ENCODE measurements at places on chromosomes 11 and 22.

DNA sequence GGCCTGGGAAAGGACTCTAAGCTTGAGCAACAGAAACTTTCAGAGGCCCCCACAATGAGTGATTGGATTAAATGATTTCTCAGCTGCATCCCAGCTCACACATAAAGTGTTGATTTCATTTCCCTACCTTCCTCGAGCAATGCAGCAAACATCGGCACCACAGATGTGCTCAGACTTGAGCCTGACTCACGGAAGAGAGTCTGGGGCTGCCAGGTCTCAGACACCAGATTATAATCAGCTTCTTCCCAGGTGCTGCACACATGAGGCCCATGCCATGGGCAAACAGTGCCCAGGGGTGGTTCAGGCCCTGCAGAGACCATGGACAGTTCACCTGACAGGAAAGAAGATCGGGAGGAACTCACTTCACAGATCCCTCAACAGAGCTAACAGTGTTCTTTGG, 226.6 kb upstream of the TENM4 start:
- no peak for DNase-seq

DNA sequence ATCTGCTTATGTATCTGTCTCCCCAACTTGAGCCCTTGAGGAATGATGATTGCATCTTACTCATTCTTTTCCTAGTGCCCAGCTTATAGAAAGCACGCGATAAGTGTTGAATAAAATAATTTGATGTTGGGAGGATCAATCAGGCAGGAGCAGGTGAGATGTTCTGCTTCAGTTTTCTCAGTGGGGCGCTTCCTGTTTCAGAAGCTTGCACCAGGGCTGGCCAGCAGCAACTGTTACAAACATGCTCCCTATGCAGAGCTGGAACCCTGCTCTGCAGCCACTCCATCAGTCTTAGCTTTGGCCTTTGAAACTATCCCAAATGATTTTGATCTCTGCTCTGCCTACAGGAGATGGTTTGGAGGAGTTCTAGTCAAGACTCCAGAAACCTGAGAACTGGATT, 3.9 kb downstream of the ENDOD1 start:
- no peak for DNase-seq

DNA sequence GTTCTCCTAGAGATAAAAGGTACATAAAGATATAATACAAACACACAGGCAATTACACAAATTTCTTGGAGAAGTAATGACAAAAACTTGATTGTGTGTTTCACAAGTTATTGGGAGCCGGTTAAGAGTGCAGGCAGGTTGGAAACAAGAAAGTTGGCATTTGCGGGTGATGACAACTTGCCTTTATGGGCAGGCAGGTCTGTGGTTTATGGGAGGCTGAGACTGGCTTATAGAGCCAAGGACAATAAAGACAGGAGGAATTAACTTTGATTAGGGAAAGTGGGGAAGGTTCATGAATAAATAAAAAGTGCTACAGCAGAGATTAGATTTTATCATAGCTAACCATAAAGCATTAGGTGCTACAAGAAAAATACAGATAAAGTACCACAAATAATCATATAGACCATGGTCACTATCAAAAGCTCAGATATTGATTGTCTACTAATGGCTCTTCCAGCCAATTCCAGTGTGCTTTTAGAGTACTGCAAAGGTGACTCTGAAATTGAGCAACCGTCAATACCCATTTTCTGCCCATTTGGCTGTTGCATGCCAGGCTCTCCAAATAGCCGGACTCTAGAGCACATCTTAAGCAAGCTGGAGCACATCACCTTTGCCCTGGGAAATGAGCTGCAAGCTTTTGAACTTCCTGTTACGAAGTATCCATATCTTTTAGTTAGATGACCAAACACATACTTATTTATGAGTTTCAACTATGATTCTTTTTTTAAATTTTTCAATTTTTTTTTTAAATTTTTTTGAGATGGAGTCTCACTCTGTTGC, 33.9 kb upstream of the GAB2 start:
- DNase-seq = no peak

DNA sequence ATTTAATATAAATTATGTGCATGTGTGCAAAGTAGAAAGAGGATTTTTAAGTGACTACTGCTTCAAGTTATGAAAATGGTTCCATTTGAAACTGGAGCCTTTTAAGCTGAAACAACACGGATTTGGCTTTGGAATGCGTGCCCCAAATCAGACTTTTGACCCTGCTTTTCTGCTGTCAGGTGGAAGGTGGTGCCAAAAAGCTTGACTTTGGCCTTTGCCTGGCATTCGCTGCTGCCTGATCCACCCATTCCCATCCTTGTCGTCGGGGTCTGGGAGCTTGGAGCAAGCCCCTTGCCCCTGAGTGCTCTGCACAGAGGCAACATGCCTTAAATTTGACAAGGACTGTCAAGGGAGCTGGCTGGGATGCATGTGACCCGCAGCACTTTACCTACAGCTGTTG, 335.3 kb upstream of the SYN3 start:
- DNase-seq = no peak

- no peak for DNase-seq
These were observed 15.8 kb downstream of the PHLDB1 start for GRCh38 chr11:118623269-118623655.

GRCh38 chr11:41579546-41579945, 120.1 kb upstream of the LRRC4C start:
- DNase-seq = no peak

DNA sequence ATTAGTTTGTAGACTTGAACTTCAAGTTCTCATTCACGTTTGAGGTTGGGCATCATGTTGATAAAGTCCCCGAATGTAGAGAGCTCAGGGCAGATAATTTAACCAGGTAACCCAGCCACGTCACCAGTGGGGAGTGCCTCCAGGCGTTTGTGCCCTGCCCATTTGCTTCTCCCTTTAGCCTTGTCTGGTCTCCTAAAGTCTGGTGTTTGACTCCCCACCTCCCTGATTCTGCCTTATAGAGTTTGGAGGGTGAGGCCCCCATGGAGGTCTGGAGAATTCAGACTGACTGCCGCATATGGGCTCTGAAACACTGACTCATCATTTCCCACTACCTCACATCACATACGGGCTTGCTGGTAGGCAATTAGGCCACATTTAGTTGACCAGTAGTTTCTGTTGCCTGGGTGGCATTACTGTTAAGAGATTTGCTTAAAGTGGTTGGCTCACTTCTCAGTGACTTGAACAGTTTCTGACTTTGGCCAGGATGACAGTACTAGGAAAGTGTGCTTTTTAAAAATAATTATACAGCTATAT, 99.3 kb upstream of the GAL start:
- DNase-seq = no peak

DNA sequence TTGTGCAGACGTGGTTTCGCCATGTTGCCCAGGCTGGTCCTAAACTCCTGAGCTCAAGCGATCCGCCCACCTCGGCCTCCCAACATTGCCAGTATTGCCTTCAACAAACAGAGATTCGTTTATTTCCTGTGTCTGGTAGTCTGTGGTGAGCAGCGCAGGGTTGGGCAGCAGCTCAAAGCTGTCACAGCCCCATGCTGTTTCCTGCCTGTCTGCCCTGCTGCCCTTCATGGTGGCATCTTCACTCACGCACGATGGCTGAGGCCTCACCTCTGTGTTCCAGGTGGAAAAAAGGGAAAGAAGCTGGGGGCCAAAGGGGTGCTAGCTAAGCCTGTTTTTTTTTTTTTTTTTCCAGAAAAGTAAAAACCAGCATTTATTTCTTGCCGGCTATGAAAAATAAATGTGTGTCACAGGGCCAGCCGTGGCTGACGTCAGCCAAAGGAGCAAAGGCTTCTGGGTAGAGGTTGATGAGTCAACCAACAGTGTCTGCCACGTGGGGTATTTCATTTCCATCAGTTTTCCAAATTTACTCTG, 28.8 kb downstream of the TBC1D22A start:
- peak; percentile 64 for DNase-seq

DNA sequence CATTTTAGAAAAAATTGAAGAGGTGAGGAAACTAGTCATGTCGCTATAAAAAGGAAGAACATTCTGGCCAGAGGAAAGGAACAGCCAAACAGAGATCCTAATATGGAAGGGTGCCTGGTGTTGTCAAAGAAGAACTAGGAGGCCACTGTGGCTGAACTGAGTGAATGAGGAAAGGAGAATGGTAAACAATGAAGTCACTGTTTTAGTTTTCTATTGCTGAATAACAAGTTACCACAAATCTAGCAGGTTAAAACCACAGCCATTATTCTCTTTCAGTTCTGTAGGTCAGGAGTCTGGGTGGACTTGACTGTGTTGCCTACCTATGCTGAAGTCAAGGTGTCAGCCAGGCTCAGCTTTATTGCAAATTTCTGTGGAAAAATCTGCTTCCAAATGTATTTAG, 549.3 kb upstream of the CCDC90B start:
- DNase-seq = no peak

DNA sequence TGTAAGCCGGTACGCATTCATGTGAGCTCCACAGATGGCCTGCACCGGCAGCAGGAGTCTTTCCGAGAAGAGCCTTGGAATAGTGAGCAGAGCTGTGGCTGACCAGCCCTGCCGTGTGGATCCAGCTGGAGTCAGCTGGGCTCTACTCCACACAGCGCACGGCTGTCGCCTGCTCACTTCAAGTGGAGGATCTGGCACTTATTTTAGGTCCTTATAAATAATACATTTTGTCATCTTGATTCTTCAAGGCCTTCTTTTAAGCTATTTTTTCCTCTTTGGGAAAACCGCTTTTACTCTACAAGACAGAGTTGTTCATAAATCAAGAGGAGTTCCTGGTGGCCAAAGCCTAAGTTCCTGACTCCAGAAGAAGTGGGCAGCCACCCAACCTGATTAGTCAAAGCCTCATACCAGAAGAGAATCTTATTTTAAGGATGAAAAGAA, 93.8 kb downstream of the KCNC1 start:
- no peak for DNase-seq

- DNase-seq = no peak
These were observed 200.8 kb downstream of the LUZP2 start for GRCh38 chr11:24697522-24698111.

DNA sequence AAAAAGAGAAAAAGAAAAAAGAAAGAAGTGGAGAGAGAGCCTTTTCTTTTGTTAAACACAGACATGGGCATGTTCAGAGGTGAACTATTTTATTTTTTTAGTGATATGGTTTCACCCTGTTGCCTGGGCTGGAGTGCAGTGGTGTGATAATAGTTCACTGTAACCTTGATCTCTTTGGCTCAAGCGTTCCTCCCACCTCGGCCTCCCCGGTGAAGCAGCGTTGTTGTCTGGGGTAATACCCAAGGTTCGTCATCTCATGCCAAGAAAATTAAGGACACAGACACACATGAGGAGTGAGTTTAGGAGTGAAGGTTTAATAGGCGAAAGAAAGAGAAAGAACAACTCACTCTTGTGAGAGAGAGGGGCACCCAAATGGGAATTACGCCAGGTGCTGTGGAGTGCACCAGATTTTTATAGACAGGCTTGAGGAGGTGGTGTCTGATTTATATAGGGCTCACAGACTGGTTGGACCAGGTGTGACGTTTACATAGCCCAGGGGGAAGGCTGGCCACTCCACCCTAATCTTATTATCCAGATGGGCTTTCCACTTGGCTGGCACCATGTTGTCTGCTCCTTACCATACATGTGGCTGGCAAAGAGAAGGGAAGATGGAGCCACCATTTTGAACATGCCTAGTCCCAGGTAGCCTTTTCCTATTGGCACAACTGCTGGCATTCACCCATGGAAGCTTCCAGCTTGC, 42.3 kb downstream of the GRAMD1B start:
- no peak for DNase-seq

- no peak for DNase-seq
These were observed 276.5 kb upstream of the MTNR1B start for GRCh38 chr11:92692826-92693546.

DNA sequence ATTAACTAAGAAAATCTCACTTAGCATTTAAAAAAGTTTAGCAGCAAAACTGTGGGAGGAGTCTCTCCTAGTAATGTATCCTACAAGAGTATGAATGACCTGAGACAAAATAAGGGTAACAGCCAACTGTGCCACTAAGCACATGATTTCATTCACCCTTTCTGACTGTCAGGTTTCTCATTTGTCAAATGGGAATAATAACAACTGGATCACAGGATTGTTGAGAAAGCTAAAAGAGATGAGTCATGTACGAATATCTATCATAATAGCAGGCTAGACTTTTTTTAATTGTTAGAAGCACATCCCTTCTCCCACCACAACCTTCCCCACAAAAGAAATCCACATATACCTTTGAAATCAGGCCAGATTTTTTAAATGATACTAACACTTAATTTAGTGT, 39.5 kb downstream of the MTMR2 start:
- no peak for DNase-seq

DNA sequence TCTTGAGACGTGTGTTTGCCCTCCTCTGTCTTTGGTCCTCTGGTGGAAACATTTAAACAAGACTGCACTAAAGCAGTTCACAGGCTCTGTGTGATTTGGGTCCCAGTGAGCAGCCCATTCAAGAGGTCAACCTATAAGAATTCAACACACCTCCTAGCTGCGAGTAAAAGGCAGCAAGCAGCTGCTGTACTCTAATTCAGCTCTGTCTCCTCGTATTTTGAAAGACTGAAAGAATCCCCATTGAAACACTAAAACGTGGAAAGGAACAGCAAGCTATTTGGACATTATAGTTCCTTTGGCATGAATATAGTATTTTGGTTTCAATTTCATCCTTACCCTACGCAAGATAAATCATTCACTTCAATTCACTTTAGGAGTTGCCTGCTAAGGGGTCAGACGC, 1046.7 kb downstream of the DLG2 start:
- DNase-seq = no peak

- no peak for DNase-seq
These were observed 1057.0 kb upstream of the CNTN5 start for GRCh38 chr11:97963528-97964331.

- no peak for DNase-seq
These were observed 9.2 kb upstream of the NDUFS8 start for GRCh38 chr11:68021167-68021787.

DNA sequence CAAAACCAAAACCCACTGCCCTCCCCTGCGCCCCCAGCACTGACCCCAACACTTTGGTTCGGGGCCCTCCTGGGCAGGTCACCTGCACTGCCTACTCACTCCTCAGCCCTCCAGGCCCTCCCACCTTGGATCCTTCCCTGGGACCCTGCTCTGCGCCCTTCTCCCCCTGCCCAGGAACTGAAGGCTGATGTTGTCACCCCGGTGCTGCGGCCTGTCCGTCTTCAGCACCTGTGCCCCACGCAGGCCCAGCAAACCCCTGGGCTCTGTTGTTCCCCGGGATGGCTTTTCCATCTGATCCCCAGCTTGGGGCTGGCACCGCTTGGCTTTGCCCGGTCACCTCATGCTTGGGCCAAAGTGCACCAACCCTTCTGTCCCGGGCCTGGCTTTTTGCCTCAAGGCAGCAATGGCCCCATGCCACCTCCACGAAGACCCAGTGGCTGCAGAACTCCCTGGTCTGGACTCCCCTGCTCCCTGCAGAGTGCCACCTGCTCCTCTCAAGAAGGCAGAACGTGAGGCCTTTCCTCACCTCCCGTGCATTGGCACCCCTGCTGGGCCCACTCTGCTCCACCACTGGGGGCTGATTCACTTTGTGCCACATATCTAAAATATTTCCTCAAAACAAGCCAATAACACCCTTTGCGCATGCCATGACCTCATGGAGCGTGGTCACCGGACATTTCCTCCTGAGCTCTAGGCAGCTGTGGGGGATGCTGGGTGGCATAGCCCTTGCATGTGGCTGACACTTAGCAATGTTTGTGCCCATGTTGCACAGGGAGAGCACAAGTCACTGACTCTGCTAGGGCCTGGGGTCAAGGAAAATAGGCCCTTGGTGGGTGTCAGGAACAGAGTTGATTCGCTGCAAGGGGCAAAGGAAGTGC, 8.8 kb downstream of the PPM1F start:
- DNase-seq = no peak
